ENCODE measurements at places on chromosomes 5 and 9.
A peak's percentile ranks its signal among the peaks of the same experiment; 100 is the strongest.

DNA sequence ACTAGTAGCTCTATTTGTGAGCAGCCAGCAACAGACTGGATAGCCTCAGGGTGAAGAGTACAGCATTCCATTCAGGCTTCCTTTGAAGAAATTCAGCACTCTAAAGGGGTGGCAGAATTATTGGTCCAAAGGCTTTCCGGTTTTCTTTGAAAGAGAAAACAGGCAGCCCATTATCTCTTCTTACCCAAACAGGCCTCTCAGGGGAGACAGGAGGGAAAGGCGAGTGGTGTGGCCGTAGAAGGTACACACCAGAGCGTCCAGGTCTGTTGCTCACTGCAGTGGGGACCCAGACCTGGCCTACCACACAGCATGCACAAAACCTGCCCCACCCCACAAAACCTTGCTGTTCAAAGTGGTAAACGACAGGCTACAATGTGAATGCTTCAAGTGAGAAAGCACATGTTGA, 83.3 kb downstream of the ZNF608 start:
- DNase-seq: no peak

DNA sequence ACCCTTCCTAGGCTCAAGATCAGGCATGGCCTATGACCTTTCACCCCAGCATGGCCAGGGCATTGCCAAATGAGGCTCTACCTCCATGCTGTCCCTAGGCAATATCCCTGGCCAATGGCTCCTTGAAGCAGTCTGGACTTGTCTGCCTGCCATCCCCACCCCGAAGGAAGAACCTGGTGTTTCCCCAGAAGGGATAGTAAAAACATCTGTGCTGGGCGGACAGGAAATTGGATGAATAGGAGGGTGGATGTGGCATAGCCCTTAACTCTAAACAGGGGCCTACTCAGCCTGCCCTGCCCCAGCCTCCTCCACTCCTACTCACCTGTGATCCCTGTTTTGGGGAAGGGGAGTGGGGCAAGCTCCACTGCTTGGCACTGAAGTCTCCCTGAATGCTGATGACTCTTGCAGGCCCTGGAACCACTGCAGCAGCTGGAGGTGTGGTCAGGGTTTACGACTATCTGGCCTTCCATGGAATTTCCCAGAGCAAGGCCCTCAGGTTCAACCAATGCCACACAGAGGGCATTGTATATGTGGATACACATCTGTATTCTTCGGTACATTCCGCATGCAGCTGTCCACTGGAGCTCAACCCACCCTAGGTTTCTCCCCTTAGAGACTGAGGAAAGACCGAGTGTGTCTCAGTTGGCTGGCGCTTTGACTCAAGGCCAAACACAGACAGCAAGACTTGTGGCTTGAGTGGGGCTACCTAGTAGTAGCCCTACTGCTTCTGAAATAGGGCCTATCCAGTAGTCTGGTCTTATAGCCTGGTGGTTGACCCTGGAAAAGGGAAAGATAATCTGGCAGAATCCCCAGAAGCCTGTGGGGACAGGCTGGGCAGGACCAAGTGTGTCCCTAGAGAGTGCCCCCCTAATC, 6.4 kb upstream of the P4HA2 start:
- no peak for DNase-seq

- no peak for DNase-seq
Observed at GRCh38 chr9:90698871-90699440, 56.3 kb upstream of the DIRAS2 start.

DNA sequence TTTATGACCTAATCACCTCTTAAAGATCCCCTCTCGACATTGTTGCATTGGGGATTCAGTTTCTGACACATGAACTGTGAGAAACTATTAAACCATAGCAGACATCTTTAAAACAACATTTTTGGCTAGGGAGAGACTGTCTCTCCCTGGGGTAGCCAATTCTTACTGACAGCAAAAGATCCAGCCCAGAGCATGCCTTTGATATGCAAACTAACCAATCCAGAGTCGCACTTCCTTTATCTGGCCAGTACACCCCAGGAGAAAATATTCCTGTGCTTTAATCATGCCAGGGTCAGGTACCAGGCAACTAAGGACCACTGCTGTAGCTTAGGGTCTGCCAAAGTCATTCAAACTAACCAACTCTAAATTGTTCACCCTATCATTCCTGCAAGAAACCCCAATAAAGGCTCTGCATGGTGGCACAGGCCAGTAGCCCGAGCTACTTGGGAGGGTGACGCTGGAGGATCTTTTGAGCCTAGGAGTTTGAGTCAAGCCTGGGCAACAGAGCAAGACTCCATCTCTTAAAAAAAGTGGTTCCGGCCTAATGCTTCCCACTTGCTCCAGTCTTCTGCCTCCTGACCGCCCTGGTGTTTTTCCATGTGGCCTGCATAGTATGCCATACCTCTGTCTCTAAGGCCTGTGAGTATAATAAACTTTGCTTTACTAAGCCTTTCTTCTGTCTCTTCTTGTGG, 62.3 kb upstream of the DAPK1 start:
- DNase-seq: no peak

GRCh38 chr5:132419502-132420468, 50.3 kb downstream of the SLC22A5 start:
- DNase-seq: peak; percentile 83

GRCh38 chr5:32791536-32792243, 80.6 kb downstream of the NPR3 start:
- DNase-seq: no peak

DNA sequence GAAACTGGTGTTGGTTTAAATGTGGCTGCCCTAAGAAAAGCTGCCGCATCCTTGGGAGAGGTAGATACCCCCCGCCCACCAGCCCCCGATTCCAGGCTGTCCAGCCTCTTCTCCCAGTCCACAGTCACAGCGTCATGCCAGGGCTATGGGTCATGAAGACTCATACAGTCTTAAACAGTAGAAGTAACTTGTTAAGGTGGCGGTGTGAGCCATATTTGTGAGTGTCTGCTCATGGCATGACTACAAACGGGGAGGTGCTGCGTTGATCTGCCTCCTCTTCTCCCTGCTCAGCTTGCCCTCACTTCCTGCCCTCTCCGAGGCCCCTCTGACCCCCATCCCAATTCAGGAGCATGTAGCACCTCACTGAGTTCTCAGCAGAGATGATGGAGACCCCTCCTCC, 20.8 kb downstream of the FGD3 start:
- no peak for DNase-seq

GRCh38 chr9:127812936-127813675, 10.4 kb downstream of the FPGS start:
- no peak for DNase-seq

- no peak for DNase-seq
Observed at GRCh38 chr9:131714161-131714646, 25.7 kb downstream of the RAPGEF1 start.

GRCh38 chr9:125361837-125362531, 100.4 kb downstream of the GAPVD1 start:
- no peak for DNase-seq

DNA sequence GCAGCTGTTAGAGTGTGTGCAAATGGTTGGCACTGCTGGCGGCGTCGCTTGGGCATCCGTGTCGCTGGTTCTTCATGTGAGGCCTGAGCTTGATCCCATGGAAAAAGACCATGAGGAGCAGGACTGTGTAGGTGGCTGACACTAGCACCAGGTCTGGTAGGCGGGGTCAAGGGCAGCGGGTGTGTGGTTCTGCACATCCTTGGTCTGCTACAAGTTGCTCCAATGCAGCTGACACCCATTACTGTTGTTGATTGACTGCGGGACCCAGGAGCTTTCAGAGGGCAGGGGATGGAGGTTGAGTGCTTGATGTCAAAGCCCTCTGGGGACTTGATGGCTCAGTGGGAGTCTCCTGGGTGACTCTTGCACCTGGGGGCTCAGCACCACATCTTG, 29.0 kb upstream of the PITX1 start:
- DNase-seq: no peak

DNA sequence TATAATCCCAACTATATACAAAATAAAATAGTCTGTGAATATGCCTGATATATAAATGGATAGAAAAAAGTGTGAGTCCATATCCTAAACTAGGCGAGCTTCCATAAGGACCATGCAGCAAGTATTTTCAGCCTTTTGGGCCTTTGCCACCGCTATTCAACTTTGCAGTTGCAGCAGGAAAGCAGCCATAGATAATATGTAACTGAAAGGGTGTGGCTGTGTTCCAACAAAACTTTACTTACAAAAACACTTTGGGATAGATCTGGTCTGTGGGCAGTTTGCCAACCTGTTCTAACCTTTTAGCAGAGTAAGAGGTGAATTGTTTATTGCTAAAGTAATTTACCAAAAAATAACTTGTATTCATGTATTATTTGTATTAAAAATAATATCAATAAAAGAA, 127.8 kb upstream of the GPR151 start:
- DNase-seq: no peak

- DNase-seq: no peak
Observed at GRCh38 chr5:120367896-120368634, 96.0 kb upstream of the PRR16 start.

GRCh38 chr5:142065273-142065672, 43.3 kb upstream of the NDFIP1 start:
- no peak for DNase-seq

DNA sequence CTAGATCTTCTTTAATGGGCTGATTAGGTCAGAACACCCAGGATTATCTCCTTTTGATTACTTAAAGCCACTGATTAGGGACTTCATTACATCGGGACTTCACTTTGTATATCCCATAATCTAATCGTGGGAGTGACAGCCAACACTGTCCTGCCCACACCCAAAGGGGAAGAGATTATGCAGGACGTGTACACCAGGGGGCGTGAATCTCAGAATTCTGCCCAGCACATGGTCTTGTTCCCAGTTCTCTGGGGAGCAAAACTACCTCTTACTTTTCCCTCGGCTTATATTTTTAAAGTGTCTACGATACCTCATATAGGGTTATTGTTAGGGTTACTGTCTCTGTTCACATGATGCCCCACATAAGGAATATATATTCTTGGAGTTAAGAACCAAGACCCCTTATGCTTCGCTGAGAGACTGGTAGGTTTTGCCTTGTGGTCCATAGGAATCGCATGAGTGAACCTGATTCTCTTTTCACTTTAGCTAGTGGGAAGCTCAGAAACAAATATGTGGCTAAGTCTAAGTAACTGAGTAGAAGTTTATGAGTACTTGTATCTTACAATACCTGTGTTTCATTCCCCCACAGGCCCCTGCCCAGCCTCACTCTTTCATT, 192.7 kb downstream of the GNA14 start:
- peak; percentile 66 for DNase-seq

DNA sequence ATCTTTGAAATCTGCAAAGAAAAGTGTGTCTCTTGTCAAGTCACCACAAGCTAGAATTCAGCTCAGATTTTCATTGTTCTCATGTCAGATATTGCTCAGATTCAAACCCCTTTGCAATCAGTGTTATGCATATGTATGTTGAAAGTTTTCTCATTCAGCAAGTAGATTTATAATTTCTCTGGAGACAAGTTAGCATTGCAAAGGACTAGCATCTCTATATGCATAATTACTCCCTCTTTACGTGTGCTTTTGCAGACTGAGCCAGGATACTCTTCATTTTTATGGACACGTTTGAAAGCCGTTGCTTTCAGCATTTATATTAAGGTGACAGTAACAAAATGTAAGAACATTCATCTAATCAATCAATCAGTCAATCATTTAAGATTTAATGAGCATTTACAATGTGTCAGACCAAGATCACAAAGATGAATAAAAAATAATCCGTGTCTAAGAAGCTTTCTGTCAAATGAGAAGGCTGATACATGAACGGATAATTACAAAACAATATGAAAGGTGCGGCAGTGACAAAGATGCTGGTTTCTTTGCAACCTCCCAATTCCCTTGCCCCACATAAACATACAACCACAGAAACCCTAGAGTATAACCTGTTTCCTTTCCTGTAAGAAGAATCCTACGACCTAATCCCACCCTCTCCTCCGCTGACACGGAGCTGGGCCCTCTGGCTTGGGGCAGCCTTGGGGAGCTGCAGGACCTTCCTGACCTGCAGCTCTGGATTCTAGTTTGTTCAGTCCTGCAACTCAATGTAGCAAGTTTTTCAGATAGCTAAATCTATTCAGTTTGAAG, 14.9 kb downstream of the CFAP95 start:
- DNase-seq: no peak

DNA sequence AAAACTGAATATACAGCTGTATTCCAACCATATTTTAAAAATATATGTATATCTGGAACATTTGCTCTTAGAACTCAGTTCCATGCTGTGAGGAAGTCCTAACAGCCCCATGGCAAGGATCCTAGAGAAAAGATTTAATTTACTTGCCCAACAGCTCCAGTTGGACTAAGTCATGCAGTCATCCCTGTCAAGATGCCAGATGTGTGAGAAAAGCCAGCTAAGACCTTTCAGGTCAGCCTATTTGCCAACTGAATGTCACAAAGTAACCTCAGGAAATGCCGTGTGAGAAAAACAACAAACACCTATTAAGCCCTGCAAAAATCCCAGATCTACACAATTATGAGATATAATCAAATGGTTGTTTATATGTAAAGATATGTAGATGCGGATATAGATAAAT, 416.3 kb downstream of the NR2F1-AS1 start:
- no peak for DNase-seq

GRCh38 chr5:31106691-31107090, 86.8 kb upstream of the CDH6 start:
- DNase-seq: no peak
